Thymus (tissue), 14 donors: ENCODE measurements at places on chromosomes 11 and 22.

GRCh38 chr11:67500484-67500821 lies 4.7 kb downstream of the PITPNM1 start:
- peak overlapping the region; percentile 26 for H3K27ac ChIP-seq
- no peak overlapping the region for H3K4me3 ChIP-seq
- no peak for DNase-seq
- H3K27me3 ChIP-seq = peaks cover 15% of the 10 kb centered on the region
- H3K4me1 ChIP-seq = peaks cover 15% of the 10 kb centered on the region

GRCh38 chr11:68439355-68440065 lies 21.0 kb upstream of the PPP6R3 start:
- H3K4me3 ChIP-seq = no peak overlapping the region
- peaks cover 36% of the 10 kb centered on the region for H3K36me3 ChIP-seq
- H3K27me3 ChIP-seq = no peaks in the 10 kb centered on the region
- no peaks in the 10 kb centered on the region for H3K4me1 ChIP-seq

GRCh38 chr11:8313504-8314090 lies 49.9 kb upstream of the LMO1 start:
- no peak overlapping the region for H3K4me3 ChIP-seq
- no peak overlapping the region for H3K27ac ChIP-seq
- DNase-seq = no peak

DNA sequence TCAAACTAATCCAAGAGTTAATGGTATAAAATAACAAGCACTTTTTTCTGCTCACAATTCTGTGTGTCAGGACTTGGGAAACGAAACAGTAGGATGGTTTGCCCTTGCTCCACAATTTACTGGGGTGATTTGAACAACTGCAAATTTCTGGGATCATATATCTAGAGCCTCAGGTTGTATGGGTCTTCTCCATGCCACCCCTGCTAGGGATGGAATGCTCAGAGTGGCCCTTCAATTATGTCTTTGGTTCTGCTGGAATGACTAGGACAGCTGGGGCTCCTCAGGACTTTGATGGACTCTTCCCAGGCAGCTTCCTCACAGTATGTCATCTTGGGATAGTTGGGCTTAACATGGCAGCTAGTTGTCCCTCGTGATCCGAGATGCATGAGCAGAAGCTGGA lies 223.0 kb upstream of the ANO5 start:
- no peak overlapping the region for H3K4me3 ChIP-seq
- no peaks in the 10 kb centered on the region for H3K27me3 ChIP-seq
- no peak overlapping the region for H3K27ac ChIP-seq
- no peak for DNase-seq
- no peaks in the 10 kb centered on the region for H3K4me1 ChIP-seq

GRCh38 chr11:76279646-76280045 lies 73.3 kb upstream of the WNT11 start:
- no peak for DNase-seq
- peaks cover 35% of the 10 kb centered on the region for H3K4me1 ChIP-seq
- H3K27ac ChIP-seq = no peak overlapping the region
- no peaks in the 10 kb centered on the region for H3K36me3 ChIP-seq
- H3K4me3 ChIP-seq = no peak overlapping the region
